NCI-H1105 (cell line): ENCODE measurements at places on chromosomes 3 and 15.

DNA sequence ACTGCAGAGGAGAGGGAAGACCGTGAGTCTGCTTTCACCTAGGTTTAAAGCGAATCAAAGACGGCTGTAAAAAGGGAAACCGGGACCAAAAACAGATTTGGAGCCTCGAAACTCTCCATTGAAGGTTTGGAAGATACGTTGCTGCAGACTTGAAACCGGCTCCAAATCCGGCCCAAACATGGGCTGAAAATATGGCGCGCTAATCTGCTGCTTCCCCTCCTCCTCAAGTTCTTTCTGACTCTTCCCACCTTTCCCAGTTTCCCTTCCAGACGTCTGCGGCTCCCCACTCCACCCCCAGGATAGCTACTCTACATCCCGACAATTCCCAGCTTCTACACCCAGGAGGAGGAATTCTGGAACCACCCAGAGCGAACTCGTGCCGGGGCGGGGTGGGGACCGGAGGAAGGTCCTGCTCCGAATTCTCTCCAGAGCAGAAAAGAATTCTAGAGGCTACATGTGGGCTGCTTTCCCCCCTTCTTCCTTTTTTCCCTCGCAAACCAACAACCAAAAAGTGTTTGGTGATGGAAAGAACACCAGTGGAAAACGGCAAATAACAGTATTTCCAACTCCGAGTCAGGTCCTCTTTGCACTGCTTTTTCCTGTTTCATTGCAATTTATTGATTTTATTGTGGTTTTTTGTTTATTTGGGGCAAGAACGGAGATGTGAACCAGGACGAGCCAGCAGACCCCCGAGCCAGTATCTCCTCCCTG, 8.5 kb downstream of the EOMES start:
- no peak for DNase-seq

DNA sequence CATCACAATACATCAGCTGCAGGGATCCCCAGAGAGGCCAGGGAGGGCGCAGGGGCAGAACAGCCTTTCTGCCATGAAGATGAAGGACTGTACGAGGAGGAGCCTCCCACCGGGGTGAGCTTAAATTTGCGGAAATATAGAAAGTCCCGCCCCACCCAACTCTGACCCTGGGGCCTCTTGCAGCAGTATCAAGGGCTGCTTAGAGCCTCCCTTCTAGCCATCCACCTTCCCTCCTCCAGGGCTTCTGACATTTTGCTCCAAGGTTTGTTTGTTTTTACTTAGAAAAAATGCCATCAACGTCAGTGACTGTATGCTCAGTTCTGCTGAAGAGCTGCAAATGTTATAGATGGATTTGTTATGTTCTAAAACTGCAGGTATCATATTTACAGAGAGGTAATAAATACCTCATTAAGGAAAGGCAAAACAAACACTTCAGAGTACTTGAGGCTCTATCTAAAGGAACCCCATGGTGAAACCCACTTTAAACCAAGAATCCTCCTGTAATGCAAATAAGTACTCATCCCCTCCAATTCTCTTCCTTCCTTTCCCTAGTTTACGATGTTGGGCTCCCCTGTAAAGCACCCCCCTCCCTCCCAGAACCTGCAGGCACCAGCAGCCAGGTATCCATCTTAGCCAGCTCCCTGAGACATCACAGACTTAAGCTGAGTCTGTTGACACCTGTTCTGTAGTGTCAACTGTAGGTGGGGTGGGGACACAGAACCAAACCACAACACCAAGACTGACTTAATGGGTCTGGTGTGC, 30.5 kb downstream of the RFTN1 start:
- peak; percentile 71 for DNase-seq

DNA sequence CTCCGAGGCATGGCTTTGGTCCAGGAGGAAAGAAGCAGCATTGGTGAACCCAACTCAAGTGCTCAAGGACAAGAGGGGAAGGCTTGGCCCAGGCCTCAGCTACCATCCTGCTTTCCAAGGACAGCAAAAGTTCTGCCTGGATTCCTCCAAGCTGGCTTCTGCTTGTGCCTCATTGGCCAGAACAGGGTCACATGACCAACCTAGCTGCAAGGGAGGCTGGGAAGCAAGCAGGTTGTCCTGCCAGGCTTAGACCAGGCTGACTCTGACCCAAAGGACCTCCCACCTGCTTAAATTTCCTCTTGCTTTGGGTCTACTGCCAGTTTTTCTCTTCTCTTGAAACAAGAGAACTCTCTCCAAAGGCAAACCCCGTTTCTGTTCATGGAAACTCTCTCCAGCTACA, 70.7 kb downstream of the RPN1 start:
- DNase-seq, result no peak

GRCh38 chr3:187902041-187902471, 156.8 kb upstream of the BCL6 start:
- DNase-seq, result no peak

GRCh38 chr3:157093096-157093495, 66.9 kb downstream of the CCNL1 start:
- no peak for DNase-seq
